ENCODE measurements at places on chromosomes 6 and 20.

- no peak for DNase-seq
Observed at GRCh38 chr20:38973107-38973506, 11.0 kb downstream of the DHX35 start.

GRCh38 chr6:101909366-101909765 lies 515.9 kb downstream of the GRIK2 start:
- no peak for DNase-seq

GRCh38 chr6:42339991-42340401 lies 111.7 kb downstream of the TRERF1 start:
- DNase-seq = no peak

- no peak for DNase-seq
Observed at GRCh38 chr6:165931675-165932074, 236.0 kb downstream of the TBXT start.

DNA sequence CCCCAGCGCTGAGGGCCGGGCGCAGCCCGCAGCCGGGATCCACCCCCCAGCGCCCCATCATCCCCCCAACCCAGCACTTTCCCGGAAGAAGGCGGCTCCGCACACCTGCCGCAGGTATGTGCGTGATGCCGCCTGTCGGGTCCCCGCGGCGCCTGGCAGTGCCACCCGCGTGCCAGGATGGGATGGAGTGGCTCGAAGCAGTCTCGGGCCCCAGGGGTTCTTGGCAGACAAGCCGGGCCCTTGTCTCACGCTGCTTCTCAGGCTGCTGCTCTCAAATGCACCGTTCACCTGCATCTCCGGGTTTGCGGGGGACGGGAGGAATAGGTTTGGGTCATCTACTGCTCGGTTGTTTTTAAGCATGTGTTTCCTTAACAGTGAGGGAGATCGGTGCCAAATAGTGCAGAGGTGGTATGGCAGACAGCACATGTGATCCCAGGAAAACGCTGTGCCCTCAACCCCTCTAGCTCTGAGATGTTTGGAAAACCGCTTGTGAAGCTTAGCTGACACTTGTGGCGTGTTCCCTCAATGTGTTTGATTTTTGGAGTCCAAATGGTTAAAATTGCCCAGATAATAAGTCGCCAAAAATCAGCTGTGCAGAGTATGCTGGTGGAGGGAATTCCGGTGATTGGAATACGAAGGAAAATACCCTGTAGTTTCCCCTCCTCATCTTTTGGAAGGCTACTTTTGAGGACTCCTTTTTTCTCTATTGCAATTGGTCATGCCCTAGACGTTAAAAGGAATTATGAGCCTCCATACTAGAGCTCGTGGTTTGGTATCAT lies 926 bp downstream of the MYLIP start:
- peak; percentile 11 for DNase-seq

- DNase-seq = peak; percentile 8
Observed at GRCh38 chr20:22728146-22728745, 143.9 kb upstream of the FOXA2 start.

GRCh38 chr6:38846844-38847243 lies 131.7 kb downstream of the DNAH8 start:
- no peak for DNase-seq

DNA sequence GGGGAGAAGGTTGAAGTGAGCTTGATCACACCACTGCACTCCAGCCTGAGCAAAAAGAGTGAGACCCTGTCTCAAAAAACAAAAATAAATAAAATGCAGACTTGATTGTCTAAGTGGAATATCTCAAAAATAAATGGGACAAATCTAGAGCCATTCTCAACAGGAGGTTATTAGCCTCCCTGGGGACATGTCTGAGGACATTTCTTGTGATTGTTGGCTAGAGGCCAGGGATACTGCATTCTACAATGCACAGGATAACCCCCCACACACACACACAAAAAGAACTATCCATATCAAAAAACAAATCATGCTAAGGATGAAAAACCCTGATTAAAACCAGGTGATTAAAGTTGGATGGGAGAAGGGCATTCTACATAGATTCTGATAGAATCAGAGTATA lies 37.5 kb downstream of the FAM217A start:
- no peak for DNase-seq
